ENCODE measurements at places on chromosomes 4 and X. TPM values are rescaled to one million over a fixed set of nuclear protein-coding genes. Genes with fewer than 3 reads are reported as not detected.

Gene COQ2
- 15.9 TPM for total RNA-seq

Gene RTL9
- 0.70 TPM for total RNA-seq

Gene MAGEB1
- total RNA-seq: not detected

Gene CPZ
- total RNA-seq: 18.4 TPM

Gene GRPR
- 0.29 TPM for total RNA-seq

Gene GPR119
- not detected for total RNA-seq

Gene CENPI
- total RNA-seq: 3.5 TPM

Gene SPATA4
- total RNA-seq: 0.20 TPM

Gene SOWAHD
- total RNA-seq: 4.2 TPM

Gene XAGE1A
- total RNA-seq: not detected

Gene ARX
- total RNA-seq: 0.26 TPM

Gene ANOS1
- total RNA-seq: 38.0 TPM

Gene TMEM271
- total RNA-seq: not detected

Gene TMPRSS11B
- total RNA-seq: not detected

Gene EPHA5
- total RNA-seq: not detected

Gene HMGB2
- 47.7 TPM for total RNA-seq

Gene CPLX1
- total RNA-seq: 3.1 TPM

Gene TECRL
- 0.65 TPM for total RNA-seq

Gene ADAMTS3
- 3.0 TPM for total RNA-seq

Gene VCX2
- total RNA-seq: not detected

Gene UGT2B11
- total RNA-seq: not detected

Gene MAGED2
- total RNA-seq: 177 TPM

Gene USP9X
- 86.0 TPM for total RNA-seq

Gene CACNA1F
- 0.21 TPM for total RNA-seq

Gene CC2D2A
- 22.8 TPM for total RNA-seq

Gene TMEM154
- 6.7 TPM for total RNA-seq

Gene MAMLD1
- 3.6 TPM for total RNA-seq

Gene PNMA6F
- not detected for total RNA-seq

Gene DCAF12L2
- total RNA-seq: not detected

Gene SMIM10L2A
- total RNA-seq: 2.4 TPM

Gene PRAF2
- total RNA-seq: 40.0 TPM

Gene KIAA1210
- total RNA-seq: 0.06 TPM

Measured in left lung (tissue), 14 donors.